ENCODE measurements at places on chromosomes 13 and 19.

GRCh38 chr13:44422755-44423643 is 49.4 kb downstream of the SERP2 start:
- no peak for DNase-seq

DNA sequence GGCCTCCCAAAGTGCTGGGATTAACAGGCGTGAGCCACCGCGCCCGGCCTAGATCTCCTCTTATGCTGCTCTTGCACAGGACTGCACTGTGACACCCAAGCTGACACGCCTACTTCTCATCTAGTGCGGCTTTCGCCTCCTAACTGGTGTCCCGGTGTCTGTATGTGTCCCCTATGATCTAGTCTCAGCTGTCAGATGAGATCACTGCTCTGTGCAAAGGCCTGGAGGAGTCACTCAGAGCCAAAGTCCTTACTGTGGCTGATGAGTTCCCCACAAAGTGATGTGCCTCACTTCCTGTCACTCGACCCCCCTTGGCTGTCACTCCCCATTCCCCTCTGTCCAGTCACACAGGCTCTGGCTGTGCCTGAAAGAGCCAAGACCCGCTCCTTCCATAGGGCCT is 2.5 kb downstream of the ZNF556 start:
- DNase-seq, result no peak

- no peak for DNase-seq
Observed at GRCh38 chr13:109212650-109213049, 573.7 kb downstream of the IRS2 start.

DNA sequence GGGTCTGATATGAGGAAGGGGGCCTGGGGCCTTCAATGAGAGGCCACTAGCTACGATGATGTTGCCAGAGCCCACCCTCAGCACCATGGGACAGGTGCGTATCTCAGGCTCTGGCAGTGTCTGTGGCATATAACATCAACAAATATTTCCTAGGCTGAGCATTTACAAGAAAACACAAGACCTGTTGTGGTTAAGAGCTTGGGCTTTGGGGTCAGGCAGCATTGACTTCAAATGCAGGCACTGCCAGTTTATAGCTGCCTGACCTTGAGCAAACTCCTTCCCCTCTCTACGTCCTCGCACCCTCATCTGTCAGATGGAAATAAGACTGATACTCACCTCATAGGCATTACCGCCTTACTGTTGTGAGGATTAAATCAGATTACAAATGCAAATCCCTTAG is 156.0 kb downstream of the KATNAL1 start:
- DNase-seq, result no peak

DNA sequence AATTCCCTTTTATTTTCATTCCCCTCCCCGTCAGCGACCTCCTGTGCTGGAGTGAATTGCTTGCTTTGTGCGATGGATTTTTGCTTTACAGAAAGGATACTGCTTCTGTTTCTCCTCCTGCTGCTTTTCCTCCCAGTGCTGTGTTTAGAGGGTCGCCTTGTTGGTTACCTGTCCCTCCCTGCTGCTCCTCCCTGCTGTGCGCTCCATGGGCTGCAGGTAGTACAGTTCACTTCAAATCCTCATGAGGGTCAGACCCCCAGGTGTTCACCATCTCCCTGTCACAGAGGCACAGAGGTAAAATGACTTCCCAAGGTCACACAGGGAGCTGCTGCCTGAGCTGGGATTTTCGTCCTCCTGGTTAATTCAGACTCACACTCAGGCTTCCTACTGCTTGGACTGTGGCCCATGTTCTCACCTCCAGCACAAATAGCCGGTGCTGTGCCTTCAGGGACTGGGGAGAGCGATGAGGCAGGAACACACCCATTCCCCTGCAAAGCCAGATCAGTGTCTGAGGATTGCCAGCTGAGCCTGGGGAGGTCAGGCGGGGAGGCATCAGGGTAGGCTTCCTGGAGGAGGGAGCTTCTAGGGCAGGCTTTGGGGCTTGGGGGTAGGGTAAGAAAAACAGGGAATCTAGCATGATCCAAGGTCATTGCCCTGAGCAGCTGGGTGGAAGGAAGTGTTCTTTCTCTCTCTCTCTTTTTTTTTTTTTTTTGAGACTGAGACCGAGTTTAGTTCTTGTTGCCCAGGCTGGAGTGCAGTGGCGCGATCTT is 14.4 kb downstream of the BICRA start:
- no peak for DNase-seq

- DNase-seq, result no peak
Observed at GRCh38 chr13:74647991-74648390, 513.8 kb upstream of the KLF12 start.

DNA sequence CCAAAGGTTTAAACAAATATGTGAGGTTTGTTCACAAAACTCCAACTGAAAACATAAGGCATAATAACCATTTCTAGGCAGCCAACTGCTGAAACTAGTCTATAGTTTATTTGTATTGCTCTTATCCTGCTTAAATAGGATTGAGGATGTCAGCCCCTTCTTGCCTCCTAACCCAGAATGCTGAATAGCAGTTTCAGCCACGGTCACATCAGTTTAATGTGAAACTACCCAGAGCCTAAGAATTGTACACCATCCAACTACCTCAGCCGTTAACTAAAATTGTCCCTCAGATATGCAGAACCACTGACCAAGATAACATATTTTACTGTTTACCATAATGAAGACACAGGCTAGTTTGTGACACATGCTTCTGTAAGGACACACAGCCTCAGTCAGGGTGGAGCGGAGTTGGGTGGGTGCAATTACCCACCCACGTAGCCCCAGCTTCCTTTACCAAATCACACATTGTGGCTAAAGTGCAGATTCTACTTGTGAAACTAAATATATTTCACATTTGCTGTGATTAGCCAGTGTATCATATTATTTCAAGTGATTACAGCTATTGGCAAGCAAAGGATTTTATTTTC is 259.9 kb downstream of the EFNB2 start:
- DNase-seq, result no peak

DNA sequence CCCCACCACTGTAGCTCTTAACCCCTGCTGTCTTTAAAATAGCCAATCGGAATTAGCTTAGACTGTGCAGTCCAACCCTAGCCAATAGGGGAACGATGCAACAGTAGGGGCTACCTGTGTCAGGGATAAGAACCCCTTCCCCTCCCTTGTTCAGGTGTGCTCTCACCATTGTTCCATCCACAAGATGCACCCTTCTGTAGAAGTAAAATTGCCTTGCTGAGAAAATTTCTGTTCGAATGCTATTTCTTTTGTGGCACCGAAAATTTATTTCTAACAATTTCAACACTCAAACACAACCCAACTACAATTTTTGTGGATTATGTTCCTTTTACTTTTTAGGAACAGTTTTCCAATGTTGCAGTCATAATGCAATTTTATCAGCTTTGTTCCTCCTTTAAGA is 3.6 kb upstream of the ZNF583 start:
- no peak for DNase-seq

GRCh38 chr13:39196965-39197646 is 158.8 kb downstream of the NHLRC3 start:
- DNase-seq, result no peak

DNA sequence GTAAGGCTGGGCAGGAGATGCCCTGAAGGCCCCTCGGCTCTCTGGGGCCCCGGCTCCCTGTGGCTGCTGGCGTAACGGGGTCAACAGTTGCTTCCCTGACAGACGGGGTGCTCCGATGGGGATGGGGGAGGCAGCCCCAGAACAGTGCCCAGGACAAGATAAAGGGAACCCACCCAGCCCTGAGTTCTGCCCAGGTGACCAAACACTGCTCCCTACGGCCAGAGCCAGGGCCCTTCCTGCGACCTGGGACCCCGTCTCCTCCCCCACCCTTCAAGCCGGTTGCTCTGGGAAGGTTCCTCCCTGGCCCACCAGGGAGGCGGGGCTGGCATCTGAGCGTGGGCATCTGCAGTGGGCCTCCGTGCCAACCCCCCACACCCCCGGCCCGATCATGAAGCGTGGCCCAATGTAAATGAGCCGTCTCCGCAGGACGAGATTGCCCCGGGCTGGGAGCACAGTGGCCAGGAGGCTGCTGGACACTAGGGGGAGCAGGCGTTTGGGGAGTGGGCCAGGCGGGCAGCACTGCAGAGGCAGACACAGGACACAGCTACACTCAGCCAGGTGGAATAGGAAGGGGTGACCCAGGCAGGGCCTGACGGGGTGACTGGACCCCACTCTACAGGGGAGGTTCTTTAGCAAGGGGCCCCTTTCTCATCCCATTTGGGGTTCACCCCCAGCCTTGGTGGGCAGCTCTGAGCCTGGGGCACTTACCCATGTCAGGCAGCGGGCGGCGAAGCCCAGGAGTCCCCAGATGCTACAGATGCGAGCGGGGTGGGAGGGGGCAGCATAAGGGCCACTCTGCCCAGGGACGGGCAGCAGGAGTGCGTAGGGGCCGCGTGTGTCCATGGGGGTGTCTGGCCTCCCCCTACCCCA is 1.2 kb upstream of the NKPD1 start:
- no peak for DNase-seq

DNA sequence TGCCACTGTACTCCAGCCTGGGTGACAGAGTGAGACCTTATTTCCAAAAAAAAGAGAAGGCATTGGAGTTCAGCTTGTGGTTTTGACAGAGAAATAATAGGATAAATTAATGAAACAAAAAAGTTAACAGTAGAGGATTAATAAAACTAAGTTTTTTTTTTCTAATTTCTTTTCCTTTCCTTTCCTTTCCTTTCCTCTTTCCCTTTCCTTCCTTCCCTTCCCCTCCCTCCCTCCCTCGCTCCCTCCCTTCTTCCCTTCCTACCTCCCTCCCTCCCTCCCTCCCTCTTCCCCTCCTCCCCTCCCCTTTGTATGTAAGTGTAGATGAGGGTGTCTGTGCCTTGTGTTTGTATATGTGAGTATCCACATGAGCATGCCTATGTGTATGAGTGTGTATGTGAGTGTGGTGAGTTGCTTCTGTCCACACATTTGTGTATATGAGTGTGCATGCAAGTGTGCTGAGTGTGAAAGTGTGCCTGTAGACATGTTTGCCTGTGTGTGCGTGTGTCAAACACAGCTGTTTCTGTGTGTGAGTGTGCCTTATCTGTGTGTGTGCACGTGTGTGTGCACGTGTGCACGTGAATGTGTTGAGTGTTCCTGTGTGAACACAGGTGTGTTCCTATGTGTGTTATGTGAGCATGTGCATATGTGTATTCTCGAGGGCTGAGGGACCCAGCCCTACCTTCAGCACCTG is 12.5 kb upstream of the MZF1 start:
- DNase-seq, result no peak

- DNase-seq, result no peak
Observed at GRCh38 chr19:18832306-18833140, 764 bp downstream of the UPF1 start.

GRCh38 chr13:26628706-26629105 is 71.2 kb downstream of the WASF3 start:
- DNase-seq, result no peak

DNA sequence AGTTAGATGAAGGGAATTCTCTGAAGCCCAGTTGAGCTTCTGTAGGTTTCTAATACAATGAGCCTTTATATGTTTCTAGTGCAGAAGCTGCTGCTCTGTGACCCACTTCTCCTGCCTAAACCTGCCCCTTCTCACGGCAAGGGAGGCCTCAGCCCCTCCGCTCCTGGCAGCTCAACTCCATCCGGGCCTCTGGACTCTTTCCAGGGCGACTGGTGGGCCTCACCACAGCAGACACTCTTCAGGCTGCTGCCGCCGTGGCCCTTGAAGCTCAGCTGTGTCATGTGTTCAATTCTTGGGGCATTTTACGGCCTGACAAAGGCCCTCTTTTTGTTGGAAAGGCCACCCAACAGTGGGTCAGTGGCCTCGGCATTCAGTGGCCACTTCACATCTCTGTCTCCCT is 10.0 kb upstream of the C19orf33 start:
- no peak for DNase-seq

- no peak for DNase-seq
Observed at GRCh38 chr13:24648271-24648670, 31.9 kb upstream of the ATP12A start.

- DNase-seq, result no peak
Observed at GRCh38 chr19:51018745-51019543, 565 bp downstream of the KLK10 start.

GRCh38 chr19:30792561-30793505 is 420.6 kb downstream of the ZNF536 start:
- DNase-seq, result no peak

DNA sequence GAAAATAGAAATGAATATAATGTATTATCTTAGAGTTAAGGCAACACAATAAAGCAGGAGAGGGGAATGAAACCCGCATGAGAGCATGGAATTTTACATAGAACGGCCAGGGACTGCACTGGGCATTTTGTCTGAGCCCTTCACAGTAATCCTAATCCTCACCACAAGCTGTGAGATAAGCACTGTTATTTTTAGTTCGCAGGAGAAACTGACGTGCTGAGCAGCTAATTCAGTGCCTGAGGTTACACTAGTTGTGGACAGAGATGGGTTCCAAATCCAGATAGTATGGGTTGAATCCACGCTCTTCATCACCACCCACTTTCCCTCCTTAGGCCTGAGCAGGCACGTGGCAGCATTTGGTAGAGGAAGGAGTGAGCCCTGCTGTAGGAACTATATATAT is 24.8 kb upstream of the ZNF527 start:
- no peak for DNase-seq

GRCh38 chr19:49145573-49146407 is 9.4 kb downstream of the HRC start:
- peak; percentile 27 for DNase-seq

DNA sequence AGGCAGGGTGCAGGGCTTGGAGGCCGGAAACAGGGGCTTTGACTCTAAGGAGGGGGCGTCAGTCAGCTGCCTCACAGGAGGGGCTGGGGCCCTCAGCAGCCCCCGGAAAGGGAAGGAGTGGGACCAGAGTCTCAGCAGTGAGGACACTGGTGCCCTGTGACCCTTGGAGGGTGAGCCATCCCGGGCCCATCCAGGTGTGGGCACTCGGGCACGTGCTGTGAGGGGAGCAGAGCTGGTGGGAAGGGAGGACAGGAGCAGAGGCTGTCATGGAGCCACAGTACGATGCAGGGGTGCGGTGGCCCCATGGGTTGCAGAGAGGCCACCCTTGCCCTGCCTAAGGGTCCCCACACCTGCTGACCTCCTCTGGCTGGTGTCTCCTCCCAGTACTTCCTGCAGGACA is 19.1 kb upstream of the ZNF544 start:
- DNase-seq, result no peak

DNA sequence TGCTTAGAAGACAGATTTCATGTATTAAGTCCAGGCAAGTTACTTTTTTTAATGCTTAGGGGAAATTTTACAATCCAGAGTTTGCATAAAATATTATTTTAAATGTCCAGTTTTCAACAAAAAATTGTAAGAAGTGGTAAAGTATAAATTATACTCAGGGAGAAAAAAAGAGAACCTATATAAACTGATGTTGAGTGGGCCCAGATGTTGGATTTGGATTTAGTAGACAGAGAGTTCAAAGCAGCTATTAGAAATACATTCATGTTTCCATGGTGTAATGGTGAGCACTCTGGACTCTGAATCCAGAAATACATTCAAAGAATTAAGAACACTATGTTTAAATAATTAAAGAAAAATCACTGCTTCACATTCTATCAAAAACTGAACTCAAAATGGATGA is 349.9 kb upstream of the ZNF507 start:
- no peak for DNase-seq

GRCh38 chr13:38979891-38980749 is 10.5 kb downstream of the STOML3 start:
- DNase-seq, result no peak

DNA sequence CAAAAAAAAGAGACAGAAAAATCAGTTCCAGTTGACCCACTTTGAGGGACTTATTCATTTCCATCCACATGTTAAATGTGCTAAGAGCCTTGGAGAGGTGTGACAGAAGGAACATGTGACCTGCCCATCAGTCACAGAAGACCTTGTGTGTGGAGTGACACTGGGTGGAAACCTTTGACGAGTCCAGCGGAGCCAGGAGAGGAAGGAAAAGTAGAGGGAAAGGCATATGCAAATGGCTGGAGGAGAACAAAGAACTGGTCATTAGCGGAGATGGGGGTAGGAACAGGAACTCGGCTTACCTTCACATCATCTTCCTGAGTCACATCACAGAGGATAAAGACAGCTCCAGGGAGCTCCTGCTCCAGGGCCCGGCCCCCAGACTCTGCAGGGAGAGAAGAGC is 2.3 kb downstream of the HSD17B14 start:
- DNase-seq, result no peak

Measured in T1000 (cell line).